T1000 (cell line): ENCODE measurements at places on chromosomes 13 and 19.

GRCh38 chr13:113765564-113765910 lies 6.5 kb downstream of the TMEM255B start:
- no peak for DNase-seq

DNA sequence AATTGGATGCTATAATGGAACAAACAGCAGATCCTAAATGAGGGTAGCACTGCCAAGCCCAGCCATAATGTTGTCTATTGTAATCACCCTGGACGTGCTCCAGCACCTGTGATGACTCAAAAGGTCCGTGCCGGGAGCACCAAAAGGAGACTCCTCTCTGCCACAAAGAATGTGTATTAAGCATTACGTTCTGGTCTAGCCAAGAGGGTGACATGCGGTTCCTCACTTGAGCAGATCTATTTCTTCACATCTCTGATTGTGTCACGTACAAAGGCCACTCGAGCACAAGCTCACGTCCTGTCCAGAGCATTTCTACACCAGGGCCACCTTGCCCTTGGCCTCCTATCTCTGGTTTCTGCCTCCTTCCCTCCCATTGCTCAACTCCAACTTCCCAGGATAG lies 219.9 kb upstream of the IRS2 start:
- DNase-seq: peak; percentile 57

- no peak for DNase-seq
Observed at GRCh38 chr13:40192452-40192851, 474.0 kb downstream of the FOXO1 start.

DNA sequence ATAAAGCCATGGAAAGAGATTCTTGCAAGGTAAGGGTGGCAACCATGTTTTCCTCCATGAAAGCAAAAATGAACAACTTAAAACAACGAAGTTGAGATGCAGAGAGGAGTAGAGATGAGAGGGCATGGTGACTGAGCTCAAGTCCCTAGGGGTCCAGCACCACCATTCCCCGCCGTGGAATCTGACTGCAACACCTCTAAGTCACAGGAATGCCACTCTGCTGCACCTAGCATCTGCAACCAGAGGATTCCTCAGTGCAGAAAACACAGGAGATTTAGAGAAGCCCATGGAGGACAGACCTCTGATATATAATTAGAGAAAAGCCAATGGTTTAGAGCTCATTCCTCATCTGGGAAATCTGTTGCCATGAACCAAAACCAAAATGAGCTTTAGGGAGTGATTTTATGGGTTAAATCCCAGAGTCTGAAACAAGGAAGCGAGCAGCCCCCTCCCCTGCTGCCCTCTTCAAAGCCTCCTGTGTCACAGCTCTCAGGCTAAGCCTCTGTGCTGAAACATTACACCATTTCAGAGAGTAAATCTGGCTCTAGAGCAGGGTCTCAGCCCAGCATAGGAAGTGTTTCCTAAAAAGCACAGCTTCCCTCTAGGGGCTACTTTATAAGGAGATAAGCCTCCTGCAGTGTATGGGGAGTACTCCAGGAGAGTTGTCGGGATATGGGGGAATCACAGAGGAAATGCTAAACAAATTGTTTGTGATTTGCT lies 1043.6 kb downstream of the UQCRFS1 start:
- DNase-seq: no peak

DNA sequence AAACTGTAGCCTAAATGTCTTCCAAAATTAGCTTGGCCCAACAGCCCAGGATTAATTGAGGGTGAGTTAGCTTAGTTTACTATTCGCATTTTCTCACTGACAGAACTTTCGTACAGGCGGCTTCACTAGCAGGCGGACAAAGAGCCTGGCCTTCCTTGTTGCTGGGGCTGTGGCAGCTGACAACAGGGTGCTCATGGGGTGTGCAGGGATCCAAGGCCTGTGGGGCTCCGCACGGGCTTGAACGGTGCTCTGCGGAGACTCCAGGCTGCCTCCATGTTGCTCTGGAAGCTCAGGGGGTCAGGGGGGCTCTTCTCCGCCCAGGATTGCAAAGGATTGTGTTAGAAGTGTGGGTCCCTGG lies 36.3 kb upstream of the DPRX start:
- DNase-seq: no peak

DNA sequence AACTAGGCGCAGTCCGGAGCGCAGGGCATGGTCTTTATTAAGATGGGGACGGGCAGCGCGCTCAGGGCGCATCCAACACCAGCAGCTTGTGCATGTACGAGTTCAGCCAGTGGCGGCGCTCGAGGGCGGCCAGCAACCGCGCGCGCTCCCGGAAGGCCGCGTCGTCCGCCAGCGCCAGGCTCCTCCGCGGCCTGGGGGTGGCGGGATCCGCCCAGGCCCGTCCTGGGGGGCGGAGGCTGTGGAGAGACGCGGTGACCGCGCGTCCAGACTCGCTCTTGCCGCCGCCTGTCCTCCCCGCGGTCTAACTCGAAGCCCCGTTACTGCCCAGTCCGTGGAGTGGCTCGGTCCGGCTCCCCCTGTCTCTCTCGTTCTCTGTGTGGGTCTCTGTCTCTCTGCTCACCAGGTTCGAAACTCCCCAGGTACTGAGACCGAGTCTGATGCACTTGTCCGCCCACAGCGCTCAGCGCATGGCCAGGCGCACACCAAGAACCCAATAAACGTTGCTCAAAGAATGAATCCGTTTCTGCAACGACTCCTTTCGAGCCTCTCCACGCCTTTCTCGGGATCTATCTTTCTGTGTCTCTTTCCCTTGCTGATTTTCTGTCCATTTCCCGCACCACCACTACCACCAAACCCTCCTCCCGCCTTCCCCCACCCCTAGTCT lies 702 bp downstream of the PTH2 start:
- DNase-seq: no peak

DNA sequence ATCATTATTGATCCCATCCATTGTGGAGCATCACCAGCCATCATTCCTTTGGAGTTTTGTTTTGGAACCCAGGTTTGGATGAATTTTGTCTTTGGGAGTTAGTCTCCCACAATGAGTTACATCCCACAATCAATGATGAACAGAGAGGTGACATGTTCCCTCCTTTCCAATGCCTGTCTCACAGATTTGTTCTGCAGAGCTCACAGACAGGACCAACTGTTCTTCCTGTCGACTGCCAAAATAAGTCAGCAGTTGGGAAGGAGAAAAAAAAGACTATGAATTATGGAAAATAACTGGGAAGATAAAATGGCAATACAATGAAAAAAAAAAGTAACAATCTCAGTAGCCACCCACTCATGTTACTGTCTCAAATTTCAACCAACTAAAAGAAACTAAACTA lies 489.1 kb downstream of the MYO16 start:
- no peak for DNase-seq

DNA sequence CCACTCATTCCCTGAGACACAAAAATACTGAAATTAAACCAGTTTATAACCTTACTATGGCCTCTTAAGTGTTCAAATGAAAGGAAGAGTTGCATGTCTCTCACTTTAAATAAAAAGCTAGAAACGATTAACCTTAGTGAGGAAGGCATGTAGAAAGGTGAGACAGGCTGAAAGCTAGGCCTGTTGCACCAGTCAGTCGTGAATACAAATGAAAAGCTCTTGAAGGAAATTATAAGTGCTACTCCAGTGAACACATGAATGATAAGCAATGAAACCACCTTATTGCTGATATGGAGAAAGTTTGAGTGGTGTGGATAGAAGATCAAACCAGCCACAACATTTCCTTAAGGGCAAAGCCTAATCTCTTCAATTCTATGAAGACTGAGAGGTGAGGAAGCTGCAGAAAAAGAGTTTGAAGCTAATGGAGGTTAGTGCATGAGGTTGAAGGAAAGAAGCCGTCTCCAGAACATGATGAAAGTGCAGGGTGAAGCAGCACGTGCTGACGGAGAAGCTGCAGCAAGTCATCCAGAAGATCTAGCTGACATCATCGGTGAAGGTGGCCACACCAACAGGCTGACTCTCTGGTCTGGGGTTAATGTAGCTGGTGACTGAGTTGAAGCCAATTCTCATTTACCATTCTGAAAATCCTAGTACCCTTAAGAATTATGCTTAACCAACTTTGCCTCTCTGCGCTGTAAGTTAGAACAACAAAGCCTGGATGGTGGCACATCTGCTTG lies 94.5 kb upstream of the TEX29 start:
- DNase-seq: no peak

- no peak for DNase-seq
Observed at GRCh38 chr13:36242761-36243160, 28.4 kb upstream of the SOHLH2 start.

DNA sequence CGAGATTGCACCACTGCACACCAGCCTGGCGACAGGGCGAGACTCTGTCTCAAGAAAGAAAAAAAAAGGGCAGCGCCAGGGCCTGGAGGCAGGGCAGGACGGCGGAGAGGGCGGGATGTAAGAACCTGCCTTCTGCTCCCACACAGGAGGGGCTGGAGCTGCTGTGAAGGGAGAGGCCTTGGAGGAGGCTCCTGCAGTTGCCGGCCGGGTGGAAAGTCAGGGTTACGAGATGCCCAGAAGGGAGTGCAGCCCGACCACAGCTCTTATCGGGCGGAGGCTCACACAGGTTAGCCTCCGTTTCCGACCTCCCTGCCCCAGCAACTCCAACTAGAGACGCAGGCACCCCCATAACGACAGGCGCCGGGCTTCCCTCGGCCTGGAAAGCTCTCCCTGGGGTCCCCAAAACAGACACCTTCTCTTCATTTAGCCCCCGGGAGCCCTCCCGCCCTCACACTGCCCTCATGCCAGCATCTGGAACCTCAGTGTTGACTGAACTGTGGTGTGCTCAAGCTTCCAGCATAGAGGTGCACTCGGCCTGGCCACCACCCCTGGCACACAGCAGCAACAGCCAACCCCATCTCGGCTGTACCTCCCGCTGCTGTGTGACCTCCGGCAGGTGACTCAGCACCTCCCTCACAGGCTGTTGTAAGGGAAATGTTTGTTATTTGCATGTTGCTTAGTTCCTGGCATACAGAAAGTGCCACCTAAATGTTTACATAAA lies 1.4 kb downstream of the PLPP2 start:
- DNase-seq: peak; percentile 64

DNA sequence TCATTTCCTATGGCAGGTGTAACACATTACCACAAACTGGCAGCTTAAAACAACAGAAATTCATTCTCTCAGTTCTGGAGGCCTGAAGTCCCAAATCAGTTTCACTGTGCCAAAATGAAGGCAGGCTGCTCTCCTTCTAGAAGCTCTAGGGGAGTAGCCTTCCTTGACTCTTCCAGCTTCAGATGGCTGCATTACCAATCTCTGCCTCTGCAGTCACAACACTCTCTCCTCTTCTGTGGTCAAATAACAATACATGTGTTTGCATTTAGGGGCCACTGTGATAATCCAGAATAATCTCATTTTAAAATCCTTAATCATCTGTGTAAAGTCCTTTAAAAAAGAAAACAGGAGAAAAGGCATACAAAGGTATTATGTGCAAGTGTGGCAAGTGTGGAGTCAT lies 7.8 kb downstream of the DIAPH3 start:
- no peak for DNase-seq

- peak; percentile 85 for DNase-seq
Observed at GRCh38 chr19:42283188-42284065, 14.4 kb downstream of the CIC start.

- no peak for DNase-seq
Observed at GRCh38 chr13:72763411-72763810, 18.3 kb downstream of the DIS3 start.

GRCh38 chr19:54186934-54187381 lies 2.4 kb downstream of the MBOAT7 start:
- DNase-seq: no peak

DNA sequence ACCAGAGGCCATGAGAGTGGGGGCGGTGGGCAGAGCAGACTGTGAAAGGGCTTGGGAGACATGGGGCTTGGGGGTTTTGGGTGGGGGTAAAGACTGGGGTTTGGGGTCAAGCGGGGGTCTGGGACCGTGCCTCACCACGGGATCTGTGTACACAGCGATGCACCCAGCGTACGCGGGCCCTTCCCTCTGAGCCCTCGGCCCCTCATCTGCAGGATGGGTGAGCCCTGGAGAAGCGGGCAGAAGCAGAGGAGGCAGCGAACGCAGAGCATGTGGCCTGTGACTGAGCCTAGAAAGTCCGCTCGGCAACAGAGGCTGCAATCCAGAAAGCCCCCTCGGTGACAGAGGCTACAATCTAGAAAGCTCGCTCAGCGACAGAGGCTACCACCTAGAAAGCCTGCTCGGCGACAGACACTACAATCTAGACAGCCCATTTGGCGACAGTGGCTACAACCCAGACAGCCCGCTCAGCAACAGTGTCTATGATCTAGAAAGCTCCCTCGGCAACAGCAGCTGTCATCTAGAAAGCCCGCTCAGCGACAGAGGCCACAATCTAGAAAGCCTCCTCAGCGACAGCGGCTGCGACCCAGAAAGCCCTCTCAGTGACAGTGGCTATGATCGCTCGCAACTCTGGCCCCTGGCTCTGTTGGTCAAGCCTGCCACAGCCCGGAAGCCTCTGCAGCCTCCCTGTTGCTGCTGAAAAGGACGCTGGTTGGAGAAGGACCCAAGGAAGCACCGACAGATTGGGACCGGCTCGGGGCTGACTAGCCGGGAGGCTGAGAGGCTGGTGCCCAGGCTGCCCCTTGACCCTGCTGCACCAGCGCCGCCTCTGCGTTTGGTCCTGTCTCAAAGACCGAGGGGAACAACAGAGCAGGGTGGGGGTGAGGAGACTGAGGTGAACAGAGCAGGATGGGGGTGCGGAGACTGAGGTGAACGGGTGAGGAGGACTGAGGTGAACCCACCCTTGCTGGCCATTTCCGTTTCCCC lies 68.6 kb downstream of the SPACA7 start:
- no peak for DNase-seq
